Hepatocyte (in vitro differentiated cells): ENCODE measurements at places on chromosomes 16 and 17. TPM values are rescaled to one million over a fixed set of nuclear protein-coding genes. Genes with fewer than 3 reads are reported as not detected.

DNA sequence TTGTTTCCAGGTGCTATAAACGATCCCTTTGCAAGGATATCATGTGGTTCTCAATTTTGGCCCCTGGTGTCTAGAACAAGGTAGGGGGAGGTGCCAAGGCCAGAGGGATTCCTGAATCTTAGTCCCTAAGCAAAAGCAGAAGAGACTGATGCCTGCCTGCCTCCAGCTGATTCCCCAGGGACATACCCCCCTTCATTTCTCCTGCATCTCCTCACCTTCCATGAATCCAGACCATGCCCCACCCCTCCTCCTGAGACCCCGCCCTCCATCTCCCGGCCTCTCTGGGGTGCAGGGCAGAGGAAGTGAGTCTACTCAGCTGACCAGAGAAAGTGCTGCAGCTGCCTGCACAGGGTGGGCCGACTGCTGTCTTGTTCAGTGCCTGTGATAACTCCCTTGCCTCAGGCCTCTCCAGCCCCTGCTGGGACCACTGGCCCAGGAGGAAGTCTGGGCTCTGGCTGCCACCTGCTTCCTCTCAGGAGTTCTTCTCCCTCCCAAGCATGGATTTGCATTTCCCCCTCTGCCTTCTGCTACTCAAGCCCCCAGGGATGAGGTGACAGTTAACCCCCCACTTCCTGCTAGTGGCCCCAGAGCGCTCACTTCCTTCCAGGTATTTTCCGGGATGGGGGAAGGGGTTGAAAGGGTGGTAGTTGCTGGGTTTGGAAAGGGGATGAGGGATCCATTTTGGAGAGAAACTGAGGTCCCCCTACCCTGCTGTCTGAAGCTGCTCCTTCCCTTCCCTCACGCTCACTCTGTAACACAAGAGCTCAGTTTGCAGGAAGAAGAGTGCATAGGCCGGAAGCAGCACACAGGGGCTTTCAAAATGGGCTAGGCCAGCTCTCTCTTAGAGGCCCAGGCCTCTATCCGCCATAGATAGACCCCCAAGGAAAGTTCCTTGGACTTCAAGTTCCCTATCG lies 10.5 kb upstream of the TSPOAP1 start:
- DNase-seq = no peak

DNA sequence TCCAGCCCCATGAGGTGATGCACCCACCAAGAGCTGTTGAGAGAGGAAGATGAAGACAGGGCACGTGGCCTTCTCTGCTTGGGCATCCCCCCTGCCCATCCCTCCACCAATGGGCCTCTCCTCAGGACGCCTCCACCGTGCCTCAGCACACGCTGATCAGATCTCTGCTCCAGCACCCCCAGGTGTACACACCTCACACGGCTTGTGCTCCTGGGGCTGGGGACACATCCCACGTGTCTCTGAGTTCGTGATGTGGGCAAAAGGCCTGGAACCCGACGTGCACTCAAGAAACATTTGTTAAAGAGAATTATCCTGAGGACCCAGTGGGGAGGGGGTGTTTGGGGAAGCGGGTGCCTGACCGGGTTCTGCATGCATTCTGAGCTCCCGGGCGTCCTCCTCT lies 55.3 kb downstream of the MGAT5B start:
- DNase-seq = no peak

DNA sequence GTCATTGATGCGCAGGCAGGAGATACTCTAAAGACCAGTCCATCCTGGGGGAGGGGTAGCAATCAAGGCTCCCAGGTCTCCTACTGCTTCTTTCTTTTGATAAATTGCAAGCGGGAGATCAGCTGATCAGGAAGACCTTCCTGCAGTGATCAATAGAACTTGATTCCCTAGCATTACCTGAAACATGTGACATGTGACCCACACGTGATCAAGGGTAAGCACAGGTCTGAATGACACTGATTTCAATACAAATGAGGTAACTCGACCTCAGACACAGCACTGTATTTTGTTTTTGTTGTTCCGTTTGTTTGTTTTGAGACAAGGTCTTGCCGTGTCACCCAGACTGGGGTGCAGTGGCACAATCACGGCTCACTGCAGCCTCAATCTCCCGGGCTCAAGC lies 39.6 kb upstream of the MLYCD start:
- DNase-seq = no peak

GRCh38 chr17:60229188-60229802 lies 79.5 kb downstream of the CA4 start:
- DNase-seq = no peak

GRCh38 chr17:1746975-1747543 lies 4.4 kb downstream of the SERPINF2 start:
- DNase-seq = peak; percentile 82

Gene KRTAP16-1
- not detected in 2 replicates for polyA plus RNA-seq

Gene KRTAP9-8
- not detected in 2 replicates for polyA plus RNA-seq
